ENCODE measurements at places on chromosomes 7 and 10.
A peak's percentile ranks its signal among the peaks of the same experiment; 100 is the strongest.

DNA sequence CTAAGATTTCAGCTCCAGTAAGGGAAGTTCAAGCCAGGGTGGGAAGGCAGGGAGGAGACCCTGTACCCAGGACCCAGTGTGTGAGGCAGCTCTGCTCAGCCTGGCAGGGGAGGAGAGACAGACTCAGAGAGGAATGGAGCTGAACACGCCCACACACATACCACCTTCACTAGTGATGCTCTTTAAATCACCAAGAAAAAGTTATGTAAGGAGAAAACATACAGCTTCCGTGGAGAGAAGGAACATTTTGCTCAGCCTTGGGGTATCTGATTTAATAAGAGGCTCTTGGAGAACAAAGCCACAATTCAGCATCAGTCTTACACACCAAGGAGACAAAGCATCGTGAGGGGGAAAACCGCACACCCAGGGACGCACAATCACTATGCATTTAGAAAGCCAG lies 62.9 kb downstream of the PRKAG2 start:
- no peak for DNase-seq

- DNase-seq = no peak
Observed at GRCh38 chr10:70893227-70894006, 5.1 kb upstream of the PCBD1 start.

GRCh38 chr10:35341521-35341920 lies 5.2 kb downstream of the CCNY start:
- peak; percentile 34 for DNase-seq

GRCh38 chr7:16649196-16649595 lies 3.2 kb downstream of the BZW2 start:
- DNase-seq = no peak

DNA sequence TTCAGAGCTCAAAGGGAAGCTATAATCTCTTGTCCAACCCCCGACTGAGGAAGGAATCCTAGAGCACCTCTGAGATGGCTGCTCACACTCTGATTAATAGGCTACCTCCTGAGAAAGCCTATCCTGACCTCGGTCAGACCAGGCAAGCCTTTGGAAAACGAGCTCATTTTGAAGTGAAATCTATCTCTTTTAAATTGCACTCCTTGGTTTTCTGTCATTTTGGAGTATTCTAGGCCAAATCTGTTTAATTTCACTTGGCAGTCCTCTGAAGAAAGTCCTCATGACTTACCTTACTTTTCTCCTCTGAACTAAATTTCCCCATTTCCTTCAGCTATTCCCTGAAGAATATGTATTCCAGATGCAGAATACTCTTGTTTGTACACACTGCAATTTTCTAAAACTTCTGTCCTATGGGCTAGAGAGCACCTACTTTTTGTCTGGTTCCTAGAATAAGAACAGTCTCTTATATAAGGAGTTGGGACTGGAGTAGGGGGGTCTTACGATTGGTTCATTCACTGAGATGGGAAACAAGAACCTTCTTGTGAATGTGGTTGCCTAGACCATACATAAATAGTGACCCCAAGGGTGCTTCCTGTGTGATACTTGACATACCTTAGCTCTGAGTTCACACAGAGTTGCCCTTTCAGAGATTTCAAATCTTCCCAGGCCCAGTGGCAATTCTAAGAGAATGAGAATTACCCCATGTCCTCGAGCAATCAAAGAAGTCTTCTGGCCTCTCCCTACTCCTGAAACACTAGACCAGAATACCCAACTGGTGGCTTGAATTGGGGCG lies 31.9 kb upstream of the HPS1 start:
- no peak for DNase-seq

GRCh38 chr7:20952916-20953315 lies 166.2 kb upstream of the SP8 start:
- DNase-seq = no peak

DNA sequence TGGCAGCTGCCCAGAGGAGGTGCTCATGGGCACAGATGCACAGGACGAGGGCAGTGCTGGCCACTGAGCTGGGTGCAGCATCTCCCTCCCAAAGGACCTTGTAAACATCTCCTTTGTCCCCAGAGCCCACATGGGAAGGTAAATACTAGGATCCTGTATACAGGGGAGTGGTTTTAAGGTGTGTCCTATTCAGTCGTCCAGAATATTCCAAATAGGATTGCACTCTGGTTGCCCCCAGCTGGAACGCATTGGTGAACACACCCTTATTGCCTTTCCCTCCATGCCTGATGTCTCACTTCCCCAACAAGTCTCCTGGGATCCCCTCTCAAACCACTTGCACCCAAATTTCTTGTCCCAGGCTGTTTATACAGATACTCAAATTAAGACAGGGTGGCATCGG lies 152.0 kb upstream of the PCBD1 start:
- DNase-seq = no peak

DNA sequence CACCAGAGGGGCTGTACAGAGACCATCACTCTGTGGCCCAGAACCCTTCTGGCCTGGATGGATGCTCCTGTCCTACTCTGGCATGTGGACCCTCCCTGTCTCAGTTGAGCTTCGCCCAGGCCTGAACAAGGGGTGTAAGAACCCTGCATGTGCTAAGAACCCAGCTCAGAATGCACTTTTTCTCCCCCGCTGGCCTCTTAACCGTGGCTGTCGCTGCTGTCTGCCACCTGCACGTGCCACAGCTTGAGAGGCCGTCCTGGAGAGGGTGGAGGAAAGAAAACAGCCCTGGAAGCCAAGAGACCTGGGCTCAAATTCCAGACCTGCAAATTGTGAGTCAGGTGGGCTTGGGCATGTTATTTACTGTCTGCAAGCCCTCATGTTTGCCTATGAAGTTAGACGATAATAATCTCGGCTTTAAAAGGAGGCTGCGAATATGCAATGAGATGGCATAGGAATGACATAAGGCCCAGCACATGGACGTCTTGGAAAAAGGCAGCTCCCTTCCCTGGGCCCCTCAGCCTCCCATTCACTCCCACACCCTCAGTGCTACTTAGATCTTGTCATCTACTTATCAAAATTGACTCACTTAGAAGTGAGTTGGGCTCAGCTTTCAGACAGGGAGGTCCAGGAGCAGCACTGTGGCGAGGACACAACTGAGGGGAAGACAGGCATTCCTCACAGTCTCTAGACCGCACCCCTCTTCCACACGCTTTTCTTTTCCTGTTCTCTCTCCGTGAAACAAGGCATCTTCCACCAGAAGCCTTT lies 31.4 kb downstream of the FIGNL1 start:
- DNase-seq = no peak

DNA sequence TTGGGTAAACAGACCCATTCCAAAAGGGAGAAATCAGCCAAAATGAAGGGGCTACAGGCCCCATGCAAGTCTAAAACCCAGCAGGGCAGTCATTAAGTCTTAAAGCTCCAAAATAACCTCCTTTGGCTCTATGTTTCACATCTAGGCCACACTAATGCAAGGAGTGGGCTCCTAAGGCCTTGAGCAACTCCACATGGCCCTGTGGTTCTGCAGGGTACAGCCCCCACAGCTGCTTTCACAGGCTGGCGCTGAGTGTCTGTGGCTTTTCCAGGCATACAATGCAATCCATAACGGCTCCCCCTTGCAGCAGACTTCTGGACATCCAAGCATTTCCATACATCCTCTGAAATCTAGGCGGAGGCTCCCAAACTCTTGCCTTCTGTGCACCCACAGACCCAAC lies 9.0 kb downstream of the TMEM243 start:
- DNase-seq = no peak

DNA sequence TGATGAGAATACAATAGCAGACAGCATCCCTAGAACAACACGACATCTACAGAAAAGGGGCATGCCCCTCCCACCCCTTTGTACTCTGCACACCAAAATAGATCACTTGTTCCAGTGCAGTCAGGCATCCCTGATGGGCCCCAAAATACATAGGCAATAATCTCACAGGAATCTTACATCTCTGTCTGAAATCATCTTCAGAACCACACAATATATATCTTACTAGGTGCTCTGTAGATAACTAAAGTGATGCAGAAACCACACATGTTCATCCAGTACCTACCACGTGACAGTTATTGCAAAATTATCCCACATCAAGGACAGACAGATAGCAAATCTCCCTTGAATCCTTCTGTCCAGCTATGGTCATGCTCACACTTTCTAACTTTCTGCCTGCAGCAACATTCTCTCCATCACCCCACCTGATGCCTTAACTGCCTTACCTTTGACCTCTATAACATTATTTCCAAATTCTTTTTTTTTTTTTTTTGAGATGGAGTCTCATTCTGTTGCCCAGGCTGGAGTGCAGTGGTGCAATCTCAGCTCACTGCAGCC lies 30.7 kb downstream of the ST8SIA6 start:
- DNase-seq = no peak

DNA sequence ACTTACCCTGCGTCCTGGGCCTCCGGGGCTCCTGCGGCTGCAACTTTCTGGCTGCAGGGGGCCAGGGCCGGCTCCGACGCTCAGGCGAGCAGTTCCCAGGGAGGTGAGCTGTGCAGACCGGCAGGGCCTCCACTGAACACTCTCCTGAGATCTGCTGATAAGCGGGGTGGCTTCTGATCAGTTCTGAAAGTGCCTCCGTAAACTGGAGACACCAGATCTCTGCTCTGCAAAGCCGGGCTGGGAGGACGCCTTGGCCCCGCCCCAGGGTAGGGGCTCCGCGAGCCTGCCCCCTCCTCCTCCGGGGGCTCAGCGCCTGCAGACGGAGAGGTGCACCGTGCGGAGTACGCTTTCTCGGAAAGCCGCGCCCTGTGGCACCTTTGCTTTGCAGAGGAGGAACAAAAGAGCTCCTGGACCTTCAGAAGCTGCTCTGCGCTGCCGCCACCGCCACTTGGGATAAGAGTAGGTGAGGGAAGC lies 141.3 kb upstream of the VKORC1L1 start:
- DNase-seq = no peak

DNA sequence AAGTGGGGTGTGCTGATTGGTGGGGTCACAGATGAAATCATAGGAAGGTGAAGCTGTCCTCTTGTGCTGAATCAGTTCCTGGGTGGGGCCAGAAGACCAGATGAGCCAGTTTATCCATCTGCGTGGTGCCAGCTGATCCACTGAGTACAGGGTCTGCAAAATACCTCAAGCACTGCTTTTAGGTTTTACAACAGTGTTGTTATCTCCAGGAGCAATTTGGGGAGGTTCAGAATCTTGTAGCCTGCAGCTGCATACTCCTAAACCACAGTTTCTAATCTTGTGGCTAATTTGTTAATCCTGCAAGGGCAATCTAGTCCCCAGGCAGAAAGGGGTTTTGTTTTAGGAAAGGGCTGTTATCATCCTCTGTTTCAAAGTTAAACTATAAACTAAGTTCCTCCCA lies 17.0 kb upstream of the IFRD1 start:
- DNase-seq = no peak

- DNase-seq = no peak
Observed at GRCh38 chr7:24972166-24972477, 7.9 kb downstream of the OSBPL3 start.

GRCh38 chr7:2862831-2863361 lies 18.8 kb upstream of the GNA12 start:
- peak; percentile 23 for DNase-seq

- DNase-seq = no peak
Observed at GRCh38 chr10:77566914-77567566, 70.6 kb downstream of the KCNMA1 start.

GRCh38 chr10:102620591-102621442 lies 23.5 kb upstream of the TRIM8 start:
- DNase-seq = no peak

Measured in CD4-positive, alpha-beta T cell treated with Interleukin-10 for 1 hour (primary cell).